ENCODE measurements at places on chromosomes 11 and 22.
A peak's percentile ranks its signal among the peaks of the same experiment; 100 is the strongest.

DNA sequence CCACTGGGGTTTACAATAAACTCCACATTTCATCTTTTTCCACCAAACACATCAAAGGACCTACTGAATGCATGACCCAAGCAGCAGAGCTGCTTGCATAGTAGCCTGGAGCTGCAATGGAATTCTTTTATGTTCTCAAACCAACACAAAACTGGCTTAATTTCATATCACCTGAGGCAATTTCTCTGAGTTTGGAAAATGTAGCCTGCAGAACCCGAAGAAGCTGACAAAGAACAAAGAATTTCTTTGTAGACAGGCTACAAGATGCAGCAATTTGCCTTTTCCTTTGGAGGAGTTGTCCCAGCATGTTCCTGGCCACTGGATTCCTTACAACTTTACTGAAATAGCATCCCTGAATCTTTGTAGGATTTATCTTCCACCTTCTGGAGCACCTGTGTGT is 5.5 kb upstream of the TECTA start:
- DNase-seq, result no peak

- DNase-seq, result peak; percentile 90
Observed at GRCh38 chr22:50342651-50343540, at the start of gene PPP6R2. PPP6R2 (plus strand) TSS chr22:50343327; CDS start chr22:50393909, 50,582 bp downstream.

- DNase-seq, result no peak
Observed at GRCh38 chr11:86156397-86156955, 87.6 kb upstream of the PICALM start.

GRCh38 chr22:39257901-39258475 is 13.2 kb upstream of the PDGFB start:
- no peak for DNase-seq

GRCh38 chr11:93196816-93197379 is 893 bp downstream of the SLC36A4 start:
- DNase-seq, result no peak

DNA sequence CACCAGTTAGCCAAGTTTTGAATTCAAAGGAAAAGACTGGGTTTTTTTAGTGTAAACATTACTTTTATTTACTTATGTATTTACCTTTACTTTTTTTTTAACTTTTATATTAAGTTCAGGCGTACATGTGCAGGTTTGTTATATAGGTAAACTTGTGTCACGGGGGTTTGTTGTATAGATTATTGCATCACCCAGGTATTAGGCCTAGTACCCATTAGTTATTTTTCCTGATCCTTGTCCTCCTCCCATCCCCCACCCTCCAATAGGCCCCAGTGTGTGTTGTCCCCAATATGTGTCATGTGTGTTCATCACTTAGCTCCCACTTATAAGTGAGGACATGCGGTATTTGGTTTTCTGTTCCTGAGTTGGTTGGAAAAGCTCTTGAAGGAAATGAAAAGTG is 20.6 kb downstream of the ZW10 start:
- no peak for DNase-seq

GRCh38 chr22:31327806-31328543 is 18.2 kb downstream of the PATZ1 start:
- no peak for DNase-seq

DNA sequence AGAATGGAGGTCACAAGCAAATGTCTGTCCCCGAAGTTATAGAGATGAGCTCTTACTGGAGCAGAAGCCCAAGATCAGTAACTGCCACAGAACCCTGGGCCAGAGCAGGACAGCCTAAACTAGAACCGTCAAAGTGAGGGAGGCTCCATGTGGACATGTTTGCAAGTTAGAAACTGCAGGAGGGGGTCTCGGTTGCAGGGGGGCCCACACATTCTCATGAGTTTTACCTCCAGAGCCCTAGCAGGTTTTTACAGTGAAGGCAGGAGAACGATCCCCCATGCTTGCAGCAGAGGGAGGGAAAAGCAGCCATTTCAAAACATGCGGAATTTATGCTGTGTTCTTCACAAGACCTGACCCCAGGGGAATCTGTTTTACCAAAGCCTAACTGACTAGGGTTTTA is 133.5 kb upstream of the B3GAT1 start:
- no peak for DNase-seq

DNA sequence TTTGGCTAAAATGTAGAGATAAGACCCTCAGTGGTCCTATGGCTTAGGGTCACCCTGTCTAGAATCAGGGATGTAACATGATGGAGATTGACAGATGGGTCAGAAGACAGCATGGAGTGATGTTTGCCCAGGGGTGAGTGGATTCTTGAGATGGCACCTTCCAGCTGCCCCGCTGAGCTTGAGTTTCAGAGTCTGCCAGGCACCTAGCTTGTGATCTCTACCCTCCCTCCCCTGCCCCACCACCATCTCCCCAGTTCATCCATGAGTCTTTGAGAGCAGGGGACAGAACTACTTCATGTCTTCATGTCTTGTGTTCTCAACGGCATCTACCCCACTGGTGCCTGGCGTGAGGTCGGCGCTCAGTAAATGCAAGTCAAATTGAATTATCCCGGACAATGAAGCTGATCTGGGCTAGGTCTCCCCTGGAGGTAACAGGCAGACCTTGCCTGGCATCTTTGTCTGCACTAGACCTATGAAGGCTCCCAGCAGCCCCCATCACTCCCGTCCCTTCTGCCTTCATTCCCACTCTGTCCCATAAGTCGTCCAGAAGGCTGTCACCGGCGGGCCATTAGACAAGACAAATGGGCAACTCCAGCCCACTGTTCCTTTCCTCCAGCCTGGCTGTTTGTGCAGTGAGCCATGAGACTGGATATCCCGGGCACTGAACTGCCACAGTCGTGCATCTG is 239.2 kb upstream of the TBCEL start:
- DNase-seq, result no peak

- DNase-seq, result no peak
Observed at GRCh38 chr11:107741044-107741823, 29.4 kb upstream of the SLN start.

GRCh38 chr11:46930089-46930488 is 6.5 kb upstream of the CSTPP1 start:
- no peak for DNase-seq

DNA sequence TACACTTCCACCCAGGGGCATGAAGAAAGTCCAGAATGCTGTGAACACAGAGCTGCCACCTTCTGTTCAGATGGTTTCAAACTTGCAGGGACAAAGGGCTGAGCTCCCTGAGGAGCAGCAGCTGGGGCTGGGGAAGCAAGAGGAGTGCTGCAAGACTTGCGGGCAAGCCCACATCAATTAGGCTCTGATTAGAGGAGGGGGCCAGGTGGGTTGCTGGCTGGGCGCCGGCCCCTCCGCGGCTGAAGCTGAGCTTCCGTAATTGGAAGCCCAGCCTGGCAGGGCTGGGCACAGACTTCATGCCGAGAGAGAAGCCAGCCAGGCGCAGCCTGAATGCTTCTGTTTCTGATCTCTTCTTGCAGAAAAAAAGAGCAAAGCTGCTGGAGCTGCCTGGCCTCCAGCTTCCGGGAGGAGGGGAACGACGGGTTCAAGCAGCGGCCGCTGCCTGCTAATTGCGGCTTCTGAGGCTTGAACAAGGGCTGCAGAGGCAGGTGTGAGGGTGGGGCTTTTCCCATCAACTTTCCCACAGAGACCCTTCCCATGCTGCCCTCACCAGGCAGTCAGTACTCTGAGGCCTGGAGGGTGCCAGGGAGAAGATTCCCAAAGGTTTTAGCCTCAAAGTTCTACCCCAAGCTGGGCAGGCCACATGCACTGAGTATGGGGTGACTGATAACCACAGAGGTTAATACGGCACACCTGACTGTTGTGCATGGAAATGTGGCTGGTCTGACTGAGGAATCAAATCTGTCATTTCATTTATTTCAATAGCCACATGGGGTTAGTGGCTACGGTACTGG is 91.1 kb upstream of the LMO1 start:
- DNase-seq, result no peak

- DNase-seq, result no peak
Observed at GRCh38 chr11:46038529-46038928, 82.7 kb downstream of the PHF21A start.

DNA sequence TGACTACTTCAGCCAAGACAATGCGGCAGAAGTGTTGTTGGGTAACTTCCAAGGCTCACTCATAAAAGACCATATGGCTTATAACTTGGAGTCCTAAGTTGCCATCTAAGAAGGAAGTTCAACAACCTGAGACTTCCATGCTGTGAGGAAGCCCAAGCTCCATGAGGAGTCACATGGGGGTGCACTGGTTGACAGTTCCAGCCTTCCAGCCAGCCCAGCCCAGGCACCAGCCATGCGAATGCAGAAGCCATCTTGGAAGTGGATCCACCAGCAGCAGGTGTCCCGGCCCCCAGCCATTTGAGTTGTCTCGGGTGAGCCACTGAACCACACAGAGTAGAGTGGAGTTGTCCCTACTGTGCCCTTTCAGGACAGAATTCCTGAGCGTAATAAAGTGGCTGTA is 32.8 kb upstream of the WNT7B start:
- DNase-seq, result no peak

- no peak for DNase-seq
Observed at GRCh38 chr22:43272869-43273318, 70.3 kb downstream of the SCUBE1 start.

DNA sequence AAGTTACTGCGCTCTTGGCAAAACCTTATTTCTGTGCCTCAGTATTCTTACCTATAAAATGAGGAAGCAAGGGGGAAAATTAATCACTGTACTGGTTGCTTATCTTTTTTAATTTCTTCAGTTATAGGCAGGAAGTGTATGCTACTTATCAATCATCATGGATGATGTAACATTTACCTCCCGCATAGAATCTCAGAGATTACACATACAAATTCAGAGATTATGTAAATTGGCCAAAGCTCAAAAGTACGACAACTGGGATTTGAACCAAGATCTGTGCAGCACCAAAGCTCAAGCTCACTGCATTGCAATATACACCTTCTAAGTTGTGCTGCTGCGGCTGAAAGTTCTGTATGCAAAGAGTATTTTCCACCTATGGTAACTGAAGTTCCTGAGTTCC is 83.0 kb downstream of the PDHX start:
- DNase-seq, result no peak

DNA sequence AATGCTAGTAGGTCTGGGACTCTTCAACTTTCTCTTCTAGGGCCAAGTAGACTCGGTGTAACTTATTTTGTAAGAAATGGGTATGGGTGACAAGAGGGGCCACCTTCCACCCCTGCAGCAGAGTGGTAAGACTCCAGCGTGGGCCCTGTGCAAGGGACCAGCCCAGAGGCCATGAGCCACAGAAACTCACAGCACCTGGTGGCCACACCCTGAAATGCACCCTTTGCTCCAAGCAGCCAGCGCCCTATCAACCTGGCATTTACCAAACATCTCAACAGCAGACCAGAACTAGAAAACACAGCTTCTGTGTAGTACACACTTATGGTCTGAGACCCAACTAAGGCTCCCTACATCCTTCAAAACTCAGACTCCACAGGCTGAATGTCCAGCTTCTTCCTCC is 5.7 kb downstream of the CDCA5 start:
- DNase-seq, result peak; percentile 63

GRCh38 chr22:22547692-22548300 is 11.3 kb downstream of the PRAME start:
- DNase-seq, result no peak

DNA sequence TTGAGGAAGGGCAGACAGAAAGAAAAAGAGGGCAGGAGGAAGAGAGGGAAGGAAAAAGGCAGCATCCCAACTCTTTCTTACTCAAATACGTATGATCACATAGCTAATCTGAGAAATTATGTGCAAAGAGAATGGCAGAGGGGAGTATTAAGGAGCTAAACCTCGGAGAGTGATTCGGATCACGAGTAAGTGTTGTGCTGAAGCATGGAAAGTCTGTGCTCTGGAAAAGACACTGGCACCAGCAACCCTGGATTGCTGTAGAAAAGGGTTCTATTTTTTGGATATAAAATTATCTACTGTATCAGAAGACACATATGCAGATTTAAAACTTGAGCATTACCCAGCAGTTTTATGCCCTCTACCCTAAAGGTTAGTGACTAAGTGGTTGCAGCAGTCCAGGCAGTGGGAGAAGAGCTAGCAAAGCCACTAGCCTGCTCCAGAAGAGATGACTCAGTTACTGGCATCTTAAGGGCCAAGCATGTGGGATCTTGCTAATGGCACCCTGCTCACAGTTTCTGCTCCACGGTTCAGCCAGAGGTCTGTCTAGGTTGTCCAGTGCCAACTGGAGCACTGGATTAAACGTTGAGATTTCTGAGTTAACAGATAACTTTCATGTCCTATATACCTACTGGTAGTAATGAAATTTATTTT is 151.7 kb downstream of the SWAP70 start:
- DNase-seq, result no peak

- no peak for DNase-seq
Observed at GRCh38 chr22:20304646-20305045, 15.2 kb downstream of the DGCR6L start.

DNA sequence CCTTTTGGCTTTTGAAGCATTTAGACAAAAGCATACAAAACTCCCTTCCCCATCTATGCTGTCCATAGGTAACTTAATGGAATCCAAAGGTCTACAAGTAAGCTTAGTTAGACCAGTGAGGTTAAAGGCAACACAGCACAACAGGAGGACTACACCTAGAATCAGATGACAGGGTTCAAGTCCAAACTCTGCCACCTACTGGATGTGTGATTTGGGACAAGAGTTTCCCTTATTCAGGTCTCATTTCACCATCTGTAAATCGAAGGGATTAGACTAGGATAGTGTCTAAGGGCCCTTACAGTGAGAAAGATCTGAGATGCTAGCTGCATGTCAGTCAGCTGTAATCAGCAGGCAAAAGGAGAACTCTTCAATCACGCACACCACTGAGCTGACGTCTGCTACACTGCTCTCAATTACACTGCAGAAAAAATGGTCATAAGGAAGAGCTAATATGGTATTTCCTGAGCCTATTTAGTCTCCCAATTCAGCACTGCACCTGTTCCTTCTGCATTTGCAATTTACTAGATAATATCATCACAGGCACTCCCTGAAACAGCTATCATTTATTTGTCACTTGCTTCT is 82.2 kb downstream of the SERGEF start:
- no peak for DNase-seq

DNA sequence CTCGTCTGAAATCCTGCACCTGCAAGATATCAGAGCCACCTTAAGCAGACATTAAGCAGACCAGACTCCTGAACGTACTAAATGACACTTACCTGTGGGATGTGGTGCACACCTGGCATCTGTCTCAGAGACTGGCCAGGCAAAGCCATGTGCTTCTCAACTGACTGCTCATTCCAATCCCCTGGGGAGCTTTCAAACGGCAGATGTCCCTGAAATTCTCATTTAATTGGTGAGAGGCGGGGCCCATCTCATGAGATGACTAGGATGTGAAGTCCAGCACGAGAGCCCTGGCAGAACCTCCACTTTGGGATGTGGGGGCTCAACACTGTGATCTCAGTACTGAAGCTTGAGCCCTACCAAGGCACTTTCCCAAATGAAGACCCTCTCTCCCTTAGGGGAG is 84.9 kb upstream of the HMGXB4 start:
- no peak for DNase-seq

All from activated CD4-positive, alpha-beta T cell treated with anti-CD3 and anti-CD28 coated beads for 4 hours (primary cell).